Fibroblast of the aortic adventitia (primary cell): ENCODE measurements at places on chromosomes 2 and 18. TPM values are rescaled to one million over a fixed set of nuclear protein-coding genes. Genes with fewer than 3 reads are reported as not detected.

Gene CHRND
- not detected in 2 replicates for total RNA-seq

Gene STARD6
- not detected in 2 replicates for total RNA-seq

Gene MROH2A
- total RNA-seq = under 0.01 TPM in 1 of 2 replicates, not detected in the other

Gene CLEC4F
- not detected in 2 replicates for total RNA-seq

Gene CDH19
- not detected in 2 replicates for total RNA-seq

Gene ARL6IP6
- 13.6 and 40.3 TPM in 2 replicates for total RNA-seq

Gene RFX8
- 5.3 and 24.1 TPM in 2 replicates for total RNA-seq

Gene NEU2
- total RNA-seq = not detected in 2 replicates

Gene FZD7
- 35.8 and 40.4 TPM in 2 replicates for total RNA-seq

Gene DIPK1C
- total RNA-seq = not detected in 2 replicates
